HS-27A (cell line): ENCODE measurements at places on chromosomes 6 and 20.

GRCh38 chr6:167714152-167714551 lies 112.6 kb upstream of the AFDN start:
- no peak for DNase-seq

GRCh38 chr20:40073535-40074111 lies 615.4 kb downstream of the MAFB start:
- no peak for DNase-seq

GRCh38 chr6:143872201-143872600 lies 7.9 kb downstream of the ZC2HC1B start:
- no peak for DNase-seq

- no peak for DNase-seq
Measured at GRCh38 chr6:33670086-33670660, 41.3 kb downstream of the UQCC2 start.

GRCh38 chr6:4736371-4736873 lies 39.8 kb upstream of the CDYL start:
- no peak for DNase-seq

- no peak for DNase-seq
Measured at GRCh38 chr6:3347826-3348225, 89.1 kb downstream of the PSMG4 start.

DNA sequence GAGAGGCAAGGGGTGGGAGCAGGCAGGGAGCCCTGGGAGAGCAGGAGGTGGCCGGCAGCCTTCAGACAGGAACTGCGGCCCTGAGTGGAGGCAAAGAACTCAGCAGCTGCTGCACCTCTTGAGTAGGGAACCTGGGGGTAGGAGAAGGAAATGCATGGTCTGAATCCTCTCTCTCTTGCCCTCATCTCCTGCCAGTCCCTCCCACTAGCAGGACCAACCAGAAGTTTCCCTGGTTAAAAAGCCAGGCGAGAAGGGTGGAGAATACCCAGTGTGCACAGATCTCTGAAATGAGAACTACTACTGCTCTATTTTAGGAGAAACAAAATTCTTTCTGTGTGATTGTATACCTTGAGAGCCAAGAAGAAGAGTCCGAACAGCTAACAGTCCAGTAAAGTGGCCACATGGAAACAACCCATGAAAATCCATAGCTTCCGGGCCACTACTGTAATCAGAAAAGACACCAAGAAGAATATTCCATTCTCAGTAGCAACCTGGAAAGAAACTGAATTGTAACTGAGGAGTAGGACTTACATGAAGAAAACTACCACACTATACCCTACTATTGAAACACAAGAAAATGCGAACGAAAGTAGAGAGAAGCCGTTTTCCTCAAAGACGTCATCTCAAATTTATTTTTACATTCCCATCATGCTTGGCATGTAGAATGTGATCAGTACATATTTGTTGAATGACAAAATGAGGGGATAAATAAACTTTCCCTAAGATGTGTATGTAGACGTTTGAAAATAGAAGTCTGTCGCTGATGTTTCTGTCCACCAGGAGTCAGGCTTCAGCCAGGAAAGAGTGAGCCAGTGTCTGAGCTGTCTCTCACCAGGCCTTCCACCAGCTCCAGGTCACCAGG lies 25.6 kb downstream of the WRNIP1 start:
- DNase-seq, result peak; percentile 56

GRCh38 chr6:5606546-5606945 lies 345.2 kb downstream of the FARS2 start:
- DNase-seq, result no peak

GRCh38 chr6:502761-503160 lies 111.2 kb downstream of the IRF4 start:
- no peak for DNase-seq

- DNase-seq, result no peak
Measured at GRCh38 chr6:44530209-44530909, 142.9 kb downstream of the CDC5L start.

GRCh38 chr6:35903679-35904078 lies 17.2 kb downstream of the SRPK1 start:
- no peak for DNase-seq

DNA sequence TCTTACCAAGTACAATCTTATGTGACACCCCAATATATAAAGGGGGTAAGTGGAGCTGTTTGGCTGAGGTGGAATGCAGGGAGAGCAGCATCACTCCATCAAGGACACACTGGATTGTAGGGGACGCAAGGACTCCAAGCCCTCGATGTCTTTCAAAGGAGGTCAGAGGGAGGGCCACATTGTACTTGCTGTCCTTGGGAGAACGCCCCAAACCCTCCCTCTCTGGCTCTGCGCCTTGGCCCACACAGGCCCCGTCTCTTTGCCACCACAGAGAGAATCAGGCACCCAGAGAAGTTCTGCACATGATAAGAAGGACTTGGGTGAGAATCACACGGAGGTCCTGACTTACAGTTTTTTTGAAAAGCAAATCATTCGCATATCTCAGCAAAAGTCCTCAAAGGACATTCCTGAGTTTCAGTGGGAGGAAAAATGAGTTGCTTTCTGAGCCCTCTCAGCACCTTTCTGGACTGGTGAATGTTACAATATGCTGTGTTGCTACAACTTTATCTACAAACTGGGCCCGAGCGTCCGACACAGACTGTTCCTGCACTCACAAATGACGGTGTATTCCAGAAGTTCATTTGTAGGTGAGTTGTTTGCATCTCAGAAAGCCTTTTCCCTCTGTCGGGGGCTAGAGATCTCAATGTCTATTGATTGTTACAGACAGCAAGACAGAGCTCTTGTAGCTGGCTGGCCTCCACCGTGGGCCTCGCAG lies 92.5 kb upstream of the AKAP12 start:
- DNase-seq, result no peak

DNA sequence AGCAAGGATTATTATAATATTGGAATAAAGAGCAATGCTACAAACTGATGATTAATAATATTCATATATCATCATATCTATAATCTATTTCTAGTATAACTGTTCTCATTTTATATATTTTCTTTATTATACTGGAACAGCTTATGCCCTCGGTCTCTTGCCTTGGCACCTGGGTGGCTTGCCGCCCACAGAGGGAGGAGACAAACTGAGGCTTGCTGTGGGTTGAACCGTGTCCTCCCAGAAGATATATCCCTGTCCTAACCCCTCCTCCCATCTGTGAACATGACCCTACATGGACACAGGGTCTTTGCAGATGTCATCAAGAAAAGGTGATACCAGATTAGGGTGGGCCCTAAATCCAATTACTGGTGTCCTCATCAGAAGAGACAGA lies 4.7 kb downstream of the RNASET2 start:
- DNase-seq, result no peak

GRCh38 chr6:150490586-150490985 lies 109.1 kb upstream of the PLEKHG1 start:
- no peak for DNase-seq
